ENCODE measurements at places on chromosomes 1 and 21.
A peak's percentile ranks its signal among the peaks of the same experiment; 100 is the strongest.

GRCh38 chr1:91036894-91037829 is 15.3 kb upstream of the ZNF644 start:
- no peak for DNase-seq

- no peak for DNase-seq
Observed at GRCh38 chr1:162709132-162709860, 77.0 kb downstream of the DDR2 start.

DNA sequence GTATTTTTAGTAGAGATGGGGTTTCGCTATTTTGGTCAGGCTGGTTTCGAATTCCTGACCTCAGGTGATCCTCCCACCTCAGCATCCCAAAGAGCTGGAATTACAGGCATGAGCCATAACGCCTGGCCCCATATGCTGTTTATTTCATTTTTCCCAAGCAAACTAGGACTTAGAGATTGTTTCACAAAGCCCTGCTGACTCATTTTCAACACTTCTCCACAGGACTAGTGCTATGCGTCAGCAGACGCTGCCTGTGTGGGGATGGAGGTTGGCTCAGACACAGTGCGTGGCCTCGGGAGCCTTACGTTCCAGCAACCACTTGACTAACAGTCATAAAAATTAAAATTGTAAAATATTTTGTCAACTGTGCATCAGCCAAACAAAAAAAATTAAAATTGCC is 22.7 kb downstream of the PKNOX1 start:
- no peak for DNase-seq

DNA sequence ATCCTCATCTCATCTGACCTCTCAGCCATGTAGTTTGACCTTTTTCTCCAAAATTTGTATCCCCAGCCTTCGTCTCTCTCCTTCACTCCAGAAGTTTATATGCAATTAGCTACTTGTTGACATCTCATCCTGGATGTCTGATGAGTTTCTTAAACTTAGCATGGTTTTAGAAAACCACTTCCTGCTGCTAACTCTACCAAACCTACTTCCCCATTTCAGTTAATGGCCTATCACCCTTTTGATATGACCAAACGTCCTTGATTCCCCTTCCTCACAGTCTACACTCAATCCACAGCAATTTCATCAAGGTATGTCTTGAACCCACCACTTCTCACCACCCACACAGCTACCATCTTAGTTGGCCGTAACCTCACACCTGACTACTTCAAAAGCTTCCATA is 121.9 kb downstream of the LRRC40 start:
- no peak for DNase-seq

DNA sequence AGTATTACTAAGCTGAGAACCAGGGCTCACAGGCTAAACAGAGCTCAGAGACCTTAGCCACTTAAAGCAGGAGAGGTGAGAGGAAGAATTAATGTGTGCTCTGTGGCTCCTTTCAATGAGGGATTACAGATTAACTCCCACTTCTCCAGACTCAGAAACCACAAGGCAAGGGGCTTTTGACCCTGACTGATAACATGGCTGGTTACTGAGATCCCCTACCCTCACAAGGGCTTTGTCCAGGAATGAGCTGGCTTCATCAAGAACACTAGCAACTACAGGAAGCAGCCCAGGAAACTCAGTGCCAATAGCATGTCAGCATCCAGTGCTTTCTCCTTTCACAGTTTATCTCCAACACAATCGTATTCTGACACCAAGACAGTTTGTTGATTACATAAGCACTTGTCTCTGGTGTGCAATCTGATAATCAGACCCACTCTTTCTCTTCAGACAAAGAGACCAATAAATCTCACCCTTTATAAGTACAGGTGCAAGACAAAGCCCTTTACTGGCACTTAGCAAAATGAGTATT is 38.8 kb downstream of the ERI3 start:
- no peak for DNase-seq

- no peak for DNase-seq
Observed at GRCh38 chr1:109492779-109493178, 1.1 kb upstream of the CYB561D1 start.

DNA sequence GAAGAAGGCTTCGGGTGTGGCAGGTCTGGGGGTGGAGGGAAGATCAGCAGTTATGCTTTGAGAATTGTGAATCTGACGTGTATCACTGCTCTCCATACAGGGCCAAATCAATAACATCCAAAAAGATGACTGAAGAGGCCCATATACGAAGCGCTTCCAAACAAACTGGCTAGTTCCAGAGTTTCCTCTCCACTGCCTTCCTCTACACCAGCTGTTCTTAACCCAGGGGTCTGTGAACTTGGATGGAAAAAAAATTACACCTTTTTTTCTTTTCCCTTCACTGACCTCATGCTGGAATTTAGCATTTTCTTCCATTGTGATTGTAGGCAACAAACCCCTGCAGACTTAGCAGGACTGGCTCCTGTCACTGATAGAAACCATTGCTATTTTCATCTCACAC is 77.1 kb upstream of the NBL1 start:
- DNase-seq: no peak

GRCh38 chr1:1144122-1144842 is 28.4 kb upstream of the C1orf159 start:
- DNase-seq: peak; percentile 49

DNA sequence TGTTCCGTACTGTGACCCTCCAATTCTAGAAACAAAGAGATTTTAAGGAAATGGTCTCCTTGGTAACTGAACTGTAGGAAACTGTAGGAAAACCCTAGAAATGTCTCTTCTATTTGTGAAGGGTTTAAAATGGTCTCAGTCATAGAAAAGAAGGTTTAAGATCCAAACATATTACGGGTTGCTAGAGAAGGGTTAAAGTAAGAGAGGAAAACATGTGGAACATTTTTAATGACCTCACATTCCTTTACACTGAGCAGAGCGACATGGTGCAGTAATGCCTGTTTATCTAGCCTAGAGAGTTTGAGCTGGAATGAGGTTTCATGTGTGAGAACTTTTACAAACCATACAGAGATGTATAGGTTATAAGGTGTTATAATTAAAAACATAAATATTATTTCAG is 36.9 kb upstream of the C1orf105 start:
- no peak for DNase-seq

- DNase-seq: no peak
Observed at GRCh38 chr1:229893762-229894444, 173.1 kb upstream of the GALNT2 start.

- no peak for DNase-seq
Observed at GRCh38 chr1:222996310-222996975, 146.6 kb downstream of the TLR5 start.

- peak; percentile 32 for DNase-seq
Observed at GRCh38 chr1:41416552-41417334, 55.5 kb downstream of the FOXO6 start.

GRCh38 chr1:88350648-88351047 is 333.4 kb upstream of the PKN2 start:
- DNase-seq: no peak

GRCh38 chr1:222010306-222010705 is 268.4 kb upstream of the DUSP10 start:
- DNase-seq: no peak

- no peak for DNase-seq
Observed at GRCh38 chr1:184017306-184017705, 20.2 kb downstream of the COLGALT2 start.

- no peak for DNase-seq
Observed at GRCh38 chr1:243598433-243598832, 251.6 kb downstream of the AKT3 start.

GRCh38 chr1:201180901-201181300 is 9.7 kb upstream of the IGFN1 start:
- DNase-seq: no peak

DNA sequence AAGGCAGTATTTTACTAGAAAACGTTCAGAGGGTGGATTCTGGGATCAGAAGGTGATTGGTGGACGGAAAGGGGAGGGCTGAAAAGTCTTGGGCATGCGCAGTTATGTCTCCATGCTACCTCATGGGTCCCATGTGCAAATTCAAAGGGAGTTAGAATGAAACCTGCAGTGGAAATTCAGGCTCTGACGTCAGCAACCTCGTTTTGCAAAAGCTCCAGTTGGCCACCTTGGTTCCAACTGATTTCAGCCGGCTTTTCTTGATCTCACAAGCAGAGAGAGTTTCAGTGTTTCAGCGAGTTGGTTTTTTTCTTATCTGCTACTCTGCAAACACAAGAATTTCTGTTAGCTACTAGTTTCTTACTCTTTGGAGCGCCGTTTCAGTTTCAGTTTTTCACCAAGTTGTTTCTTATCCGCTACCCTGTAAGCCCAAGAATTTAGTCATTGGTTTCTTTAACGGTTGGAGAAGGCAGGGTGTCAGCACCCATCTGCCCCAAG is 69.8 kb upstream of the PGBD5 start:
- no peak for DNase-seq
